ENCODE measurements at places on chromosomes 1 and 21. TPM values are rescaled to one million over a fixed set of nuclear protein-coding genes. Genes with fewer than 3 reads are reported as not detected.

Gene ALPL
- total RNA-seq: 98.0 TPM

DNA sequence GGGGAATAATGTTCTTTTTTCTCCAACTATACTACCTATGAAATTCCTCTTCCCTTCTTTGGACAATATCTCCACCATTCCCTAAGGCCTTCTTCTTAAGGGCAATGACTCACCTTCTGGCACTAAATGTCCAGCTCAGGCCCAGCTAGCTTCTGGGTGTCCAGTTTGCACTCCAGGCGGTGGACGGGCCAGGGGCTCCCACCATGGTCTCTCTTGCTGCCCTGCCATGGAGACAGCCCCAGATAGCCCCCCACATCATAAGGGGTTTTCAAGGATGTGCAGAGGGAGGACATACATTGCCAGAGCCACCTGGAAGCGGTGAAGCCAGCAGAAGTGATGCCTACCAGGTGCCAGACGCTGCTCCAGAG, 43.8 kb downstream of the C1orf198 start:
- no peak for DNase-seq

DNA sequence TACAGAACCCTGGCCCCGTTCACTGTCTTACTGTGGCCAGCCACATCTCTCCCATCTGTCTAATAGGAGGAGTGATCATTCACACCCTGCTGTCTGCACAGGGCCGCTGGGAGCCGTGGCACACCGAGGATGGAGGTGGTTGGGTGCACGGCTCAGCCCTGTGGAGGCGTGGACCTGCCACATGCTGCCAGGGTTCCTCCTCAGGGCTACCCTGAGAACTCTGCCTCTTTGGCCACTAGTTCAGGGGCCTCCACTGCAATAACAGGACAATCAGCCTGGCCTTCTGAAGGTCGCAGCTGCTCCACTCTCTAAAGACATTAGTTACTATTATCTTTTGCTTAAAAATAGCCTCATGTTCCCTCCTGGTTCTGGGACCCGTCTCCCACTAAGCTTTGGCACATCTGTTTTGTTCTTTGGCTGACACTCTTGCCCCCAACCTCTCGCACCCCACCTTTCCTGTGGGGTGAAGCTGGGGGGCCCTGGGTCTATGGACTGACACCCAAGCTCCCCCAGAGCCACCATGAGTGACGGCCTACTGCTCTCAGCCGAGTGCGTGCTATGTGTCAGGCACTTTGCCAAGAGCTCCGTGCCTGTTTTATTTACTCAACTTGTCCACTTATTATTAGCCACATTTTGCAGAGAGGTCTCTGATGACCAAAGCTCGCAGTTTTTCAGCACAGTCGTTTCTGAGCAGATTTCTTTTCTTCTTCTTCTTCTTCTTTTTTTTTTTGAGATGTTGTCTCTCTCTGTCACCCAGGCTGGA, 66.3 kb downstream of the ARHGEF10L start:
- no peak for DNase-seq

Gene INTS7
- 10.8 TPM for total RNA-seq

Data from breast epithelium (tissue), 4 donors.